ENCODE measurements at places on chromosomes 7 and 10. TPM values are rescaled to one million over a fixed set of nuclear protein-coding genes. Genes with fewer than 3 reads are reported as not detected.

GRCh38 chr7:100612730-100613390, 520 bp downstream of the MOSPD3 start:
- no peak overlapping the region for H3K27ac ChIP-seq
- peaks cover 10% of the 10 kb centered on the region for H3K4me1 ChIP-seq
- H3K27me3 ChIP-seq: no peaks in the 10 kb centered on the region
- no peak for DNase-seq
- H3K36me3 ChIP-seq: no peaks in the 10 kb centered on the region

The EVX1 gene
- polyA plus RNA-seq: not detected

The DGKI gene
- polyA plus RNA-seq: 0.16 TPM

DNA sequence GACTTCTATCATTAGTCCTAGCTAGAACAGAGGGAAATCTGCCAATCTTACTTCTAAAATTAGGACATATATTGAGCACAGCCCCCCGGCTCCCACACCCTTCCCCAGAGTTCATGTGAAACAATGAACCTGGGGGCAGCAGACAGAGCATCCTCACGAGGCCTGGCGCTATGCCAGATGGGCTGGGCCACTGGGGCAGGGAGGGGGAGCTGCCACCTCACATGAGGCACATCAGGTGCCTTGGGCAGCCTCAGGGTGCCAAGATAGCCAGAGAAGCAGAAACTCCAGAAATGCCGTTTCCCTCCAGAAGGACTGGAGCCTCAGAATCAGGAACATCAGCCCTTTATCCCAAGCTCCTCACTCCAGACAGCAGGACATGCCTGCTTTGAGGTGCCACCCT, 92.8 kb upstream of the LANCL2 start:
- H3K27ac ChIP-seq: no peak overlapping the region
- no peaks in the 10 kb centered on the region for H3K4me1 ChIP-seq
- no peaks in the 10 kb centered on the region for H3K36me3 ChIP-seq
- DNase-seq: no peak
- H3K27me3 ChIP-seq: no peaks in the 10 kb centered on the region

DNA sequence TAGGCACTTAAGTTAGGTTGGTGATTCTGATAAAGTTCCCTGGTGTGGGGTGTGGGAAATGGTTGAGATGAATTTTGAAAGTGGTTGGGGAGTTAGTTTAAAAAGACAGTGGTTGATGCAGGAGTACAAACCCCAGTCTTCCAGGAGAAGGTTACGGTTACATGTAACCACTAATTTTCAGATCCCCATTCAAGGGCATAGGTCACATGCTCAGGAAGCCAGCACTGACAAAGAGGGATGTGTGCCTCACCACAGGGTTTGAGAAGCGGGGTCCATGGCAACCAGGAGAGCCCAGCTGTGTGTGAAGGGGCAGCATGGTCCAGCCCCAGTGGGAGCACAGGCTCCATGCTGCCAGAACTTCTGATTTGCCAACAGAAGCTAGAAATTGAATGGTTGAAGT, 144.2 kb downstream of the MDFIC start:
- H3K4me3 ChIP-seq: no peak overlapping the region
- no peaks in the 10 kb centered on the region for H3K36me3 ChIP-seq
- H3K27ac ChIP-seq: no peak overlapping the region
- no peaks in the 10 kb centered on the region for H3K4me1 ChIP-seq

DNA sequence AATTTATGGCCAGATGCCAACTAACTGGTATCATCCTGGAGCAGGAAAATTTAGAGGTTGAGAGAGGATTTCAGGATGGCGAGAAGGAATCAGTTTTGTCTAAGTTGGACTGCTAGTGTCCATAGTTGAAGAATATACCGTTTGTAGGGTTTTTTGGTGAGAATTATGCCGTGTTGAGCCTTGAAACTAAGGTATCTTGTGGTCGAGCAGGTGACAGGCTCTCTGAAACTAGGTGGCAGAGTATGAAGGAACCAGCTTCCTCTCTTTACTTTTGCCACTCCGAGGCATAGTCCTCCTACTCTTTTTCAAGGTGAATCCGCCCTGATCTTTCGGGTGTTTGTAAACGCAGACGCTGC, 9.7 kb downstream of the MDFIC start:
- H3K27ac ChIP-seq: no peak overlapping the region
- H3K27me3 ChIP-seq: no peaks in the 10 kb centered on the region
- no peaks in the 10 kb centered on the region for H3K36me3 ChIP-seq
- H3K4me3 ChIP-seq: no peak overlapping the region
- no peak for DNase-seq

GRCh38 chr10:106327747-106328146, 836.8 kb downstream of the SORCS1 start:
- H3K4me1 ChIP-seq: no peaks in the 10 kb centered on the region
- no peak overlapping the region for H3K27ac ChIP-seq
- DNase-seq: no peak
- no peak overlapping the region for H3K4me3 ChIP-seq

DNA sequence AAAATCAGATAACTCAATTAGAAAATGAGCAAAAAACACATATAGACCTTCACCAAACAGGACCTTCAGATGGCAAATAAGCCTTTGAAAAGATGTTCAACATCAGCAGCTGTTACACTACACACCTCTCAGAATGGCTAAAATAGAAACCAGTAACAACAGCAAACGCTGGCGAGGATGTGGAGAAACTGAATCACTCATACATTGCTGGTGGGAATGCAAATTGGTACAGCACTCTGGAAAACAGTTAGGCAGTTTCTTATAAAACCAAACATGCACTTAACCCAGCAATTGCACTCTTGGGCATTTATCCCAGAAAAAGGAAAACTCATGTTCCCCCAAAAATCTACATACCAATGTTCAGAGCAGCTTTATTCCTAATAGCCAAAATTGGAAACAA, 37.7 kb upstream of the SMARCD3 start:
- H3K4me1 ChIP-seq: no peaks in the 10 kb centered on the region
- H3K36me3 ChIP-seq: no peaks in the 10 kb centered on the region
- no peaks in the 10 kb centered on the region for H3K27me3 ChIP-seq
- H3K4me3 ChIP-seq: no peak overlapping the region

GRCh38 chr10:28242555-28243204, 60.2 kb downstream of the MPP7 start:
- no peaks in the 10 kb centered on the region for H3K4me1 ChIP-seq
- H3K27me3 ChIP-seq: no peaks in the 10 kb centered on the region
- H3K36me3 ChIP-seq: no peaks in the 10 kb centered on the region

GRCh38 chr10:52100011-52100547, 214.0 kb upstream of the DKK1 start:
- DNase-seq: no peak
- H3K27me3 ChIP-seq: no peaks in the 10 kb centered on the region
- H3K4me3 ChIP-seq: no peak overlapping the region
- no peaks in the 10 kb centered on the region for H3K36me3 ChIP-seq
- H3K27ac ChIP-seq: no peak overlapping the region
- H3K4me1 ChIP-seq: no peaks in the 10 kb centered on the region

The RPEL1 gene
- not detected for polyA plus RNA-seq

GRCh38 chr10:19498393-19499290, 317.6 kb upstream of the PLXDC2 start:
- no peak overlapping the region for H3K4me3 ChIP-seq
- no peaks in the 10 kb centered on the region for H3K4me1 ChIP-seq
- no peak for DNase-seq
- no peaks in the 10 kb centered on the region for H3K27me3 ChIP-seq
- H3K36me3 ChIP-seq: no peaks in the 10 kb centered on the region
- H3K27ac ChIP-seq: no peak overlapping the region

GRCh38 chr7:77258014-77258413, 58.4 kb upstream of the FGL2 start:
- no peak overlapping the region for H3K4me3 ChIP-seq
- no peaks in the 10 kb centered on the region for H3K27me3 ChIP-seq
- H3K27ac ChIP-seq: no peak overlapping the region
- H3K4me1 ChIP-seq: no peaks in the 10 kb centered on the region
- no peak for DNase-seq
- H3K36me3 ChIP-seq: no peaks in the 10 kb centered on the region

The TET1 gene
- 0.17 TPM for polyA plus RNA-seq

DNA sequence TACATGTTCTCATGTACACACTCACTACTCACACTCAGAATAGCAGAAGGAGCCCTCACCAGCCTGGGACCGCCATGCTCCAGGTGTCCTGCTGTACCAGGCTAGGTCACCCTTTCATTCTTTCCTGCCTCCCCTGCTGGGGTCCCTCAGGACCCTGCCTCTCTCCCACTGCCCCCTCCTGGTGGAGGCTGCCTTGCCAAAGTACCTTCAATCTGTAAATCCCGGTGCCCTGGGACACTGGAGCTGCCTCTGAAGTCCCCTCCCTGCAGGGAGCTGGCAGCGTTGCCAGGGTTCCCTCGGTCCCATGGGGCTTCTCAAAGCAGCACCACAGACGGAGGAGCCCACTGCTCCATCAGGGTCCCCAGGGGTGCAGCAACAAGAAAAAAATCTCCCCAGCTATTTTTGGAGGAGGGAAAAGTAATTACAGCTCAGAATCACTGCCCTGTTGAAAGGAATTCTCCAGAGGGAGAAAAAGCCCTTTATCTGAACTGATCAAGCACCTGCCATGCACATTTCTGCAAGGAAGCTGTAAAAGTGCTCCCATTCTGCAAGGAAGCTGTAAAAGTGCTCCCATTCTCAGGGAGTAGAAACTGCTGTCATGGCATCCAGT, 259.9 kb downstream of the PTPRN2 start:
- no peak overlapping the region for H3K27ac ChIP-seq
- H3K4me3 ChIP-seq: no peak overlapping the region
- H3K4me1 ChIP-seq: no peaks in the 10 kb centered on the region
- H3K27me3 ChIP-seq: no peaks in the 10 kb centered on the region
- no peak for DNase-seq
- no peaks in the 10 kb centered on the region for H3K36me3 ChIP-seq

DNA sequence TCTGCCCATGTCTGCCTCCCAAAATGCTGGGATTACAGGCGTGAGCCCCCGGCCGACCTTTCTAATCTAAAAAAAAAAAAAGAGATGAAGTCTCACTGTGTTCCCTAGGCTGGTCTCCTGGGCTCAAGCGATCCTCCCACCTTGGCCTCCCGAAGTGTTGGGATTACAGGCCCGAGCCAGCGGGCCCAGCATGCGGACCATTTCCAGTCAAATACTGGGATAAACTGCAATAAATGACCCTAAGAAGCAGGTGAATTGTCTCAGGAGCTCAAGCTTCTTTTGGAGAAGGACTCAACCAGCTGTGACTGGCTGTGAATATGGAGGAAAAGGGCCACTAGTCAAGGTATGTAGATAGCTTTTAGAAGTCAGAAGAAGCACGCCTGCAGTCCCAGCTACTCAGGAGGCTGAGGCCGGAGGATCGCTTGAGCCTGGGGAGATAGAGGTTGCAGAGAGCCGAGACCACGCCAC, 550 bp upstream of the CREM start:
- no peak for DNase-seq
- H3K27ac ChIP-seq: peak overlapping the region; percentile 100
- no peaks in the 10 kb centered on the region for H3K36me3 ChIP-seq
- no peaks in the 10 kb centered on the region for H3K27me3 ChIP-seq
- peaks cover 31% of the 10 kb centered on the region for H3K4me1 ChIP-seq

DNA sequence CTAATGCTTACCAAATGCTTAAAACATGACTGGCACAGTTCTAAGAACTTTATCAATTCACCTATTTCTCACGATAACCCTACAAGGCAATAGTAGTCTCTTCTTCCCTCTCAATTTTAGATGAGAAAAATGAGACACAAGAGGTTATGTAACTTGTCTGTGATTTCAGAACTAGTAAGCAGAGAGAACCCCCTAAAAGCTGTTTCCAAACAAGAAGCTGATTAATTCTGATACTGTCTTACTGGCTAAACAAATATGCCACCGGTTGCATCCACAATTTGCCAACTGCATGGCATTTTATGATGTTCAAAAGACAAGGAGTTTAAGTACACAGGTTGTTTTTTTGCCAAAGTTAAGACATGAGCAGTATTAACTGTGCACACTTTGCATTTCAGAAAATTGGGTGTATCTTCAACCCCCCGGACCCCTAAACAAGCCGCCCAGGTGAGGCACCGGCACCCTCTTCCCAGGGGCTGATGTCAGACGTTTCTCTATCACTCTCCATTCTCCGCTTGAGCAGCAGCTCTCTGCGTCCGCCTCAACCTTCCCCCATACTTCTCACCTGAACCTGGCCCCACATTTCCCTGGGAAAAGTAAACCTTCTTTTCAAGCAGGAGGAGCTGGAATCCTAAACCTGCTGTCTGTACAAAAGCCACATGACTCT, 21.7 kb downstream of the RSU1 start:
- no peak overlapping the region for H3K27ac ChIP-seq
- no peaks in the 10 kb centered on the region for H3K36me3 ChIP-seq
- no peaks in the 10 kb centered on the region for H3K27me3 ChIP-seq
- no peak overlapping the region for H3K4me3 ChIP-seq
- peaks cover 31% of the 10 kb centered on the region for H3K4me1 ChIP-seq
- DNase-seq: no peak

DNA sequence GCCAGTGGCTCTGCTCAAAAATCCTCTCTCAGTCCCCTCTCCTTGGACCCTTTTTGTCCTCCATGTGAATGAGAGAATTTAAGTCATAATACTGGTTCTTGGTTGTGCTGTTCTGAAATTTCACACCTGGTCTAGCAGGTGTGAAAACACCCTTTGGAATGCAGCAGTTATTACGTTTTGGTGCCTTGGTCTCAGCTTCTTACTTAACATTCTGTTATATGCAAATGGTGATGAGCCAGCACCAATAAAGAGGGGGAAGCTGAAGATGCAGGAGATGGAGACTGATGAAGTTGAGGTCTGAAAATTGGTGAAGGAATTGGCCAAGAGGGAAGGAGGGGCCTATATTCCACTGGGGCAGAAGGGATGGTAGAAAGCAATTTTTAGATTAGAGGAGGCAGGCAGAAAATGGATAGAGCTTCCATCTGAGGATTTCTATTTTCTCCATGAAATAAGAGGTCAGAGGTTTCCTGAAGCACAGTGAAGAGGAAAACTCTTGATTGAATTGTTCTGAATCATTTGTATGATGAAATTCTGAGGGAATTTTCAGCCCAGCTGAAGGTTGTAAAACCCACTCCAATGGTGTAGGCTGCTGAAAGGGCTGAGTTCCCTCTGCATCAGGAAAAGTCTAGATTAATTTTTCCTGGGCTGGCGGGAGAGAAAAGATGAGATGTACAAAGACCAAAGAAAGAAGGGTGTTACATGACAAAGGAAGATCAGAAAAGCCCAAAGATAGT, 94.0 kb upstream of the FAM180A start:
- no peak for DNase-seq
- no peaks in the 10 kb centered on the region for H3K4me1 ChIP-seq
- no peak overlapping the region for H3K27ac ChIP-seq
- H3K4me3 ChIP-seq: no peak overlapping the region
- H3K27me3 ChIP-seq: no peaks in the 10 kb centered on the region
- H3K36me3 ChIP-seq: no peaks in the 10 kb centered on the region

- H3K36me3 ChIP-seq: peaks cover 29% of the 10 kb centered on the region
- DNase-seq: no peak
- no peak overlapping the region for H3K27ac ChIP-seq
- H3K4me1 ChIP-seq: peaks cover 8% of the 10 kb centered on the region
- H3K27me3 ChIP-seq: no peaks in the 10 kb centered on the region
These were observed 47.1 kb upstream of the SVIL start for GRCh38 chr10:29681676-29682448.

GRCh38 chr10:28328346-28328745, 25.5 kb upstream of the MPP7 start:
- no peak overlapping the region for H3K4me3 ChIP-seq
- H3K36me3 ChIP-seq: no peaks in the 10 kb centered on the region
- DNase-seq: no peak
- H3K4me1 ChIP-seq: peaks cover 17% of the 10 kb centered on the region
- H3K27me3 ChIP-seq: no peaks in the 10 kb centered on the region
- H3K27ac ChIP-seq: no peak overlapping the region
